Endothelial cell of umbilical vein (primary cell): ENCODE measurements at places on chromosomes 6 and 20. TPM values are rescaled to one million over a fixed set of nuclear protein-coding genes. Genes with fewer than 3 reads are reported as not detected.

OXT gene
- total RNA-seq, result not detected in 2 replicates

DNA sequence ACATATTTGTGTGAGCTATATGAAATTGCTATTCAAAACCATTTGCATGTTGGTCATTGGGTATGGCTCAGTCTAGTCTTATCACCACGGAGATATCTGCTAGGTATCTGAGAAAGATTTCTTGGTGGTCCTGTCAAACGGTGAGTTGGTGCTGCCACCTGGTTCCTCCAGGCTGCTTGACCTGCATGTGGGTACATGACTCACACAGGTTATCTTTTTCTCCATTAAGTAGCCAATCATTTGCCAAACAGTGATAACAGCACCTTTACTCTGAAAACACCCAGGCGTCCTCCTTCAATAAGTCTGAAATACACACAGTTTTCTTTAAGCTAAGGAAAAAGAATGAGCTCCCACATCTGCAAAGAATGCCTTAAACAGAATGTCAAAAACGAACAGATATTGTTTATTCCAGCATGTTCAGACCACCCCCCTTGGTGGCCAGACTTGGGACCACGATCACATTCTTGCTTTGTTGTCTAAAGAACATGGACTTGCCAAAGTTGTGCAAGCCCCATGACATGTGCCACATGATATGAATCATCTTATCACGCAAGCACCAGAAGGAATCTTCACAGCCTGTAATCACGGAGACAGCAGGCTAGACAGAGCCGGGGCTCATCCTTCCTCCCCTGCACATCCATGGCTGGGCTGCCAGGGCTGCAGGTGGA, 200.7 kb upstream of the THBS2 start:
- no peak overlapping the region for H3K27ac ChIP-seq
- no peaks in the 10 kb centered on the region for H3K27me3 ChIP-seq
- no peak for DNase-seq
- H3K36me3 ChIP-seq, result no peaks in the 10 kb centered on the region
- no peaks in the 10 kb centered on the region for H3K4me1 ChIP-seq
- H3K4me3 ChIP-seq, result no peak overlapping the region

VTA1 gene
- 40.9 and 45.8 TPM in 2 replicates for total RNA-seq

RHAG gene
- total RNA-seq, result not detected in 2 replicates

- H3K4me1 ChIP-seq, result no peaks in the 10 kb centered on the region
- no peak overlapping the region for H3K4me3 ChIP-seq
- no peaks in the 10 kb centered on the region for H3K27me3 ChIP-seq
- DNase-seq, result no peak
- H3K36me3 ChIP-seq, result no peaks in the 10 kb centered on the region
These were observed 49.2 kb upstream of the TBC1D32 start for GRCh38 chr6:121383478-121383877.

- no peak overlapping the region for H3K27ac ChIP-seq
- DNase-seq, result no peak
- no peak overlapping the region for H3K4me3 ChIP-seq
- no peaks in the 10 kb centered on the region for H3K27me3 ChIP-seq
- H3K4me1 ChIP-seq, result no peaks in the 10 kb centered on the region
These were observed 39.9 kb upstream of the BEND6 start for GRCh38 chr6:56914798-56915658.

DNA sequence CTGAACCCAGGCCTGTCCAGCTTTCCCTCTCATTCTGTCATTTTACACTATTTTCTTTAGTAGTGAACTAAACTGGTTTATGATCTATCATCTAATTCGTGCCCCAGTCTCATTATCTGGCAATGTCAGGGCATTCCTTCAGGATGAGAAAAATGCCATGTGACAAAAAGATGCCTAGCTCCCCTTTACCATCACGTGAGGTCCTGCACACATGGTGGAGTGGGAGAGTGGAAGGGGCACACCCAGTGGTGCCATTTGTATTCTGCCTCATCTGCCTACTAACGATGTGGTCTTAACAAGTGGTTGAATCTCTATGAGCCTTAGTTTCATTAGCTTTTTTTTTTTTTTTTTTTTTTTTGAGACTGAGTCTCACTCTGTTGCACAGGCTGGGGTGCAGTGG, 41.2 kb downstream of the CDC5L start:
- H3K27me3 ChIP-seq, result no peaks in the 10 kb centered on the region
- no peak for DNase-seq
- H3K27ac ChIP-seq, result no peak overlapping the region
- no peak overlapping the region for H3K4me3 ChIP-seq
- H3K36me3 ChIP-seq, result peaks cover 7% of the 10 kb centered on the region

C20orf202 gene
- not detected in 2 replicates for total RNA-seq

SLC17A2 gene
- not detected in 2 replicates for total RNA-seq

NR2E1 gene
- not detected in 2 replicates for total RNA-seq

GRCh38 chr6:83536034-83536646, 23.8 kb downstream of the PRSS35 start:
- H3K4me3 ChIP-seq, result no peak overlapping the region
- no peak overlapping the region for H3K27ac ChIP-seq
- H3K27me3 ChIP-seq, result peaks cover 7% of the 10 kb centered on the region
- no peaks in the 10 kb centered on the region for H3K36me3 ChIP-seq
- H3K4me1 ChIP-seq, result no peaks in the 10 kb centered on the region

DNA sequence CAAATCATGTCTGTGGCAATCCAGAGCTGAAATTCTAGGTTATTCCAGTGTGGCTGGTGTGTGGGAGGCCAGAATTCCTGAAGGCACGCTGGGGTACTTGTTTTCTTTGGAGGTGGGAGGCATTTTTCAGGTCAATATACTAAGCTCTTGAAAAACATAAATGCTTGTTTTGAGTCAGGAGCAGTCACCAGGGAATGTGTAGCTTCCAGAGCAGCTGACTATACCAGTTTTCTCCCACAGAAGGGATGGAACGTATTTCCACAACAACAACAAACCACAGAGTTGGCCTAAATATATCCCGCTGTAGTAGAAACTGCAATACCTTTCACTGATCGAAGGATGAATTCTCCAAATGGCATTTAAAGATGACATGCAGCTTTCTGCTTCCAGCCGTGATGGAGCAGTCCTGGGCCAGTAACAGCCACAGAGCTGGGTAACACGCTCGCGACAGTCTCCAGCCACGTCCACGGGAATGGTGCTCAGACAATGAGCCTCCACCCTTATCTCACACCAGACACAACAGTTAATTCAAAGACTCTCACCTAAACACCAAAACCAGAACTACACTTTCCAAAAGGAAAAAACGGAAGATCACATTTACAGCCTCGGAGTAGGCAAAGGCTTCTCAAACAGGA, 23.2 kb downstream of the CHRNA4 start:
- H3K4me1 ChIP-seq, result no peaks in the 10 kb centered on the region
- no peak overlapping the region for H3K27ac ChIP-seq
- H3K4me3 ChIP-seq, result no peak overlapping the region
- no peaks in the 10 kb centered on the region for H3K27me3 ChIP-seq

DNA sequence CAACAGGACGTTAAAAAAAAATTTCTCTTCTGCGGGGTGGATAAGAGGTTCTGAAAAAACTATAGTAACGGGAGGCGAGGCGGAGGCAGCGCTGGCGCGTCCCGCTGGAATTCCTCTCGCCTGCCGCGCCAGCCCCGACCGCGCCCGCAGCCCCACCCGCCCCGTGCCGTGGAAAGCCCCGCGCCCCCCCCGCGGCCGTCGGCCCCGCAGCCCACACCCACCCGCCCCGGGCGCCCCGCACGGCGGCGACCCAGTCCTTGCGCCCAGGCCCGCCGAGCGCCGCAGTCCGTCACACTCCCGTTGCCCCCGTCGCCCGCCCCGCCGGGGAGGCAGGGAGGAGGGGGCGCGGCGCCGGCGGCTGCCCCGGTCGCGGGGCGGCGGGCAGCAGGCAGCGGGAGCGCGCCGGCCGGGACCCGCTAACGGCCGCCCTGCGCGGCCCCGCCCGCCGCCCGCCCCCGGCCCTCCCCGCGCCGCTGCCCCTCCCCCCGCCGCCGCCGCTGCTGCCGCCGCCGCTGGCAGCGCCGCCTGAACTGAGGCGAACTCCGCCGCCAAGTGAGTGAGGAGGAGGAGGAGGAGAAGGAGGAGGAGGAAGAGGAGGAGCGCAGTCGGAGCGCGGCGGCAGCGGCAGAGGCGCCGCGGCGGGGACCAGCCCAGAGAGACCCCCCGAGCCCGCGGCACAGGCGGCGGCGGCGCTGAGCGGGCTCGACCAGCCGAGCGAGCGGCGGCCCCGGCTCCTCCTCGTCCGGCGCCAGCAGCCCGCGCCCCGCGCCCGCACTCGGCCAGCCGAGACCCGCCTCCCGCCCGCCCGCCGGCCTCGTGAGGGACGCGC, at the start of gene QKI:
Gene QKI, plus strand, starts transcription at position 602 of the 829 bp plus-strand sequence. CDS start 476 bp downstream, outside the sequence.
- H3K27me3 ChIP-seq, result no peaks in the 10 kb centered on the region
- H3K4me3 ChIP-seq, result peak within 1 kb of the TSS; percentile 94
- peaks cover 28% of the 10 kb centered on the region for H3K4me1 ChIP-seq
- H3K27ac ChIP-seq, result peak within 1 kb of the TSS; percentile 85
- peak; percentile 67 for DNase-seq

PRICKLE4 gene
- 2.2 and 3.3 TPM in 2 replicates for total RNA-seq

DEFB124 gene
- total RNA-seq, result not detected in 2 replicates

DNA sequence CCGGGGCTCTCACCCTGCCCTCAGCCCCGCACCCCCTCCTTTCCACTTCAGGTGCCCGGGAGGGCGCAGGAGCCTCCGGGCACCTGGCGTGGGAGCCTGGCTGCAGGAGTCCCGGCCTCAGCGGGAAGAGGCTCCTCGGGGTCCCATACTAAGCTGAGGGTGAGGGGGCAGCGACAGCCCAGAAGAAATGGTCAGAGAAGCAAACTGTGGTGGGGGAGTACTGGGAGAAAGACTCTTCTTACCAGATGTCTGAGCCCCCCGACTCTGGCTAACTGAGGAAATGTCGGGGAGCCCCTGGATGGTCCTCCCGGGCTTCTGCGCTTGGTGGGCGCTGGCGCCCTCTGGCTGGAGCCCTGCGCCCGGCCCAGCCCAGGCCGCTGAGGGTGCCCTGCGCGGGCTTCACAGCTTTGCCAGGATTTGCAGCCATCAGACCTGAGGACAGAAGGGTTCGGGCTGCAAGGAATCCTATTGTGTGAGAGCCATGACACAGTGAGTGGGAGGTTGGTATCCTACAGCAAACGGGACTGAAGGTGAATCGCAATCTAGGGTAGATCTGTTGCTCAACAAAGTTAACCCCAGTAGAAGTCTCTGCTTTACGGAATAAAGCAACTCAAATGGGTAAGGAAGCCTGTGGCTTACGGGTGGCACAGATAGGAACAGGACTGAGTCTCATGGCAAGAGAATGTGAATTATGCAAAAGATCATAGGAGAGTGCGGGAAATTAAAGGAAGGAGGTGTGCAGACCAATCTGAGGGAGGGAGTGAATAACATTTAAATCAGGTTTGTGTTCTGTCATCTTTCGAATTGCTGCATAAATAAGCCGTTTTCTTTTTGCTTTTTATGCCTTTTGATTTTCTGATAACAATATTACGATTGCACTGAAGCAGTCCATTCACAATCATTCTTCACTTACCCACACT, 639 bp upstream of the RCAN2 start:
- DNase-seq, result peak; percentile 12
- peaks cover 29% of the 10 kb centered on the region for H3K27me3 ChIP-seq
- no peak overlapping the region for H3K27ac ChIP-seq
- peaks cover 8% of the 10 kb centered on the region for H3K4me1 ChIP-seq
- peak overlapping the region; percentile 42 for H3K4me3 ChIP-seq
- no peaks in the 10 kb centered on the region for H3K36me3 ChIP-seq

GRCh38 chr20:45911486-45912343, at the start of gene PLTP:
PLTP (minus strand) TSS chr20:45912155; CDS start chr20:45911452, 703 bp downstream.
- H3K4me3 ChIP-seq, result peak within 1 kb of the TSS; percentile 37
- DNase-seq, result peak; percentile 78
- H3K27me3 ChIP-seq, result no peaks in the 10 kb centered on the region
- no peaks in the 10 kb centered on the region for H3K36me3 ChIP-seq
- H3K27ac ChIP-seq, result peak within 1 kb of the TSS; percentile 53
- H3K4me1 ChIP-seq, result peaks cover 28% of the 10 kb centered on the region

DNA sequence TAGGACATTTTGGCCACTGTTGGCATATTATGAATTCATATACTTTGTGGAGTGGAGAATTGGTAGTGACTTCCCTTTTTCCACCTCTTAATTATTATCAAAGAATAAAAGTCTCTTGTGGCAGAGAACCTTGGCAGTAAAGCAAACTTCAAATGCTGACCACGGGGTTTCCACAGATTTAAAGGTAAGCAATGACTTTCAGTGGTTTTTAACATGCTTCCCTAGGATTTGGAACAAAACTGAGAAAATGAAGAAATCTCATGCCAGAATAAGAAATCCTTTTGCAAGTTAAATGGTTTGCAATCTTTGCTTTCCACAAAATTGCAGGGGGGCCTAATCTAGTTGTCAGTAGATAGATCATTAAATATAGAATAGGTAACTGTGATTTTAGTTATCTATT, 2.0 kb upstream of the SDC4 start:
- no peaks in the 10 kb centered on the region for H3K36me3 ChIP-seq
- peaks cover 29% of the 10 kb centered on the region for H3K4me1 ChIP-seq
- H3K27me3 ChIP-seq, result no peaks in the 10 kb centered on the region
- DNase-seq, result no peak
- H3K27ac ChIP-seq, result no peak overlapping the region

CAGE1 gene
- not detected in 2 replicates for total RNA-seq

LRFN2 gene
- not detected in 2 replicates for total RNA-seq

DNA sequence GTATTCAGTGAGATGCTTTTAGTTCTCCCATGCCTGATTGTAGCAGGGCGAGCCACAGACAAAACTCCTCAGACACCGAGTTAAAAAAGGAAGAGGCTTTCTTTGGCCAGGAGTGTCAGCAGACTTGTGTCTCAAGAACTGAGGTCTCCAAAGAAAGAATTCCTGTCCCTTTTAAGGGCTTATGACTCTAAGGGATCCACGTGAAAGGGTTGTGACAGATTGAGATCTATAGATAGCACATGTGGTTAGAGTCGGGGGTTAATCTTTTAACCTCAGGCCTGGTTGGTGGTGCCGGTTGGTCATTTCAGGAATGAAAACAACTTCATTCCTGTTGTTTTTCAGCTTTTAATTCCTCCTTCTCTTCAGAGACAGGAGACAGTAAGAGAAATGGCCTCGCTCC, 168.8 kb upstream of the GRIK2 start:
- no peak overlapping the region for H3K4me3 ChIP-seq
- H3K4me1 ChIP-seq, result no peaks in the 10 kb centered on the region
- H3K27ac ChIP-seq, result no peak overlapping the region
- H3K36me3 ChIP-seq, result no peaks in the 10 kb centered on the region
- no peak for DNase-seq
- H3K27me3 ChIP-seq, result no peaks in the 10 kb centered on the region

CYP39A1 gene
- not detected in 2 replicates for total RNA-seq

CALHM4 gene
- 0.72 TPM in 1 of 2 replicates, not detected in the other for total RNA-seq
